Gastroesophageal sphincter (tissue), 4 donors: ENCODE measurements at places on chromosomes 4 and X.

DNA sequence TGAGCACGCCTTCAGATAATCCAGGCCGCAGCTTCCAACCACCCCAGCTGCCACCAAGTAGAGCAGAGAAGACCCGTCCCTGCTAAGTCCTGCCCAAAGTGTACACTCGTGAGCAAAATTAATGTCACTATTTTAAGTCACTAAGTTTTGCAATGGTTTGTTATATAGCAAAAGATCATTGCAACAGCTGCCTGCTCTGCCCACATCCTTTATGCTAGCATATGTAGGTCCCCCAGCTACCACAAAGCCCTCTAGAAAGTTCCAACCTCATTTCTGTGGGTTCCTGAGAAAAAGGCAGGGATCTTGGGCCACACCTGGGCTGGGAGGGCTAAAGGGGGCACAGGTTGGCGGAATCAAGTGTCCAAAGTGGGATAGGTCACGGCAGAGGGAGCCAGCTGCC, 346.9 kb downstream of the BCOR start:
- ATAC-seq = no peak

DNA sequence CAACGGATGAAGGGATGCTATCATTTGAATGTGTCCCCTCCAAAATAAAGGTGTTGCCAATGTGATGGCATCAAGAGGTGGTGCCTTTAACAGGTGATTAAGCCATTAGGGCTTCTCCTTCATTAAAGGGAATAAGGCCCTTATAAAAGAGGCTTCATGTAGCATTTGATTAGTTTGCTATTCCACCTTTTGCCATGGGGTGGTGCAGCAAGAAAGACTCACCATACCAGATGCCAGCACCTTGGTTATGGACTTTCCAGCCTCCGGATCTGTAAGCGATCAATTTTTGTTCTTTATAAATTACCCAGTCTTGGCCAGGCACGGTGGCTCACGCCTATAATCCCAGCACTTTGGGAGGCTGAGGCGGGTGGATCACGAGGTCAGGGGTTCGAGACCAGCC, 7.9 kb upstream of the SLC25A43 start:
- no peak for ATAC-seq

DNA sequence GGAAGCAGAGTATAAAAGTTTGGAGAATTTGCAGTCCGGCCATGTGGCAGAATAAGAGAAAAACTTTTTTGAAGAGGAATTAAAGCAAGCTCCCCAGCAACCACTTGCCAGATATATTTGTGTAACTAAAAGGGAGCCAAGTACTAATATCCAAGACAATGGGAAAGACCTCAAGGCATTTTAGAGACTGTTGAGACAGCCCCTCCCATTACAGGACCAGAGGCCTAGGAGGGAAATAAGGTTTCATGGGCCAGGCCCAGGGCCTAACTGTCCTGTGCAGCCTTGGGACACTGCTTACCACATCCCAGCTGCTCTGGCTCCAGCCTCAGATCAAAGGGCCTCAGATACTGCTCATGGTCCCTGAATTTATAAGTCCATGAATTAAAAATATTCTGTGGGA, 659.4 kb downstream of the PCDH19 start:
- no peak for ATAC-seq

DNA sequence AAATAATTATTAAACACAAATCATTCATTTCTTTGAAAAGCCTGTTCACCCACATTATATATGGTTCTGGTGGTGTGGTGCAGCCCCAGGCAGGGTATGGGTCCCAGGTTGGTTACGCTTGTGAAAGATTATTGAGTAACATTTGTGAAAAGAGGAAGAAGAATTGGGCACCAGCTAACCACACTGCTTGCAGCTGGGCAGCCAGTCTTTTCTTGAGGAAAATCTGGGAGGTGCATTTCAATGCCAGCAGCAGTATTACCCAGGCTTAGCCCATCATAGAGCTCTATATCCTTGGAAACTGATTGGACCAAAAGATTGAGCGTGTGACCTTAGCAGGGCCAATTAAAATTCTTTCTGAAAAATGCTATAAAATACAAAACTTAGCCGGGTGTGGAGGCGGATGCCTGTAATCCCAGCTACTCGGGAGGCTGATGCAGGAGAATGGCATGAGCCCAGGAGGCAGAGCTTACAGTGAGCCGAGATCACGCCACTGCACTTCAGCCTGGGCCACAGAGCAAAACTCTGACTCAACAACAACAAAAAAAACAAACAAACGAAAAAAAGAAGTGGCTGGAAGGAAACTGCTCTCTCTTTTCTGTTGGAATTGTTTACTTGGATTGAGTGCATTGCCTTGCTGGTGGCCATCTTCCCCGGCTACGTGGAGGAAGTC, 9.7 kb upstream of the PLAC8 start:
- ATAC-seq = peak; percentile 60

DNA sequence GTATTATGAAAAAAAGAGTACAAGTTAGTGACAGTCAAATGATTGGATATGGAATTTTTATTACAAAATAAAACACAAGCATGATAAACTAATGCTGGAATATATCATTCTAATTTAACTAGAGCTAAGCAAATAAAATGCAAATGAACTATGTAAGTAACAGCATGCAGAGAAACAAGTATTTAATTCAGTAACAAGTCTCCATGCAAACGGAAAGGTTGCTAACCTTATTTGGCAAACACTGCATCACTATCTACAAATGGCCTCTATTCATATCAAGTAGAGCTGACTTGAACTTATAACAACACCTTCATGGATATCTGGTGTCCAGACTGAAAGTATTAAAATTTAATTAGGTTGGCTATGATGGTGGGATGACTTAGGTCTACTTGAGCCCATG, 15.4 kb downstream of the PPM1K start:
- no peak for ATAC-seq

- no peak for ATAC-seq
Measured at GRCh38 chr4:108247387-108248049, 78.8 kb upstream of the LEF1 start.

DNA sequence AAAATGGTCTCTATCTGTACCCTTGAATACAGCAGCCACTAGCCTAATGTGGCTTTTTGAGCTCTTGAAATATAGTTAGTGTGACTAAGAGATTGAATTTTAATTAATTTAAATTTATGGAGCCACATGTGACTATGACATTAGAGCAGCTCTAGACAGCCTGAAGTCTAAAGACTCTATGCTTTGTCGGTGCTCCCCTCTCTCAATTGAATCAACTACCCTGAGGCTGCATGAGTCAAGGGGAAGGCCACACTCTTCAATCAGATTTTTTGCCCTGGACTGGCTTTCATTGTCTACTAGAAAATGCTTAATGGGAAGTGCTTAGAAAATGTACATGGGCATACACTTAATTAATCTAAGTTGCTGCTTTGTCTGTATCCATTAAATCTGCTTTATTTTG, 11.7 kb downstream of the TLR7 start:
- ATAC-seq = no peak

DNA sequence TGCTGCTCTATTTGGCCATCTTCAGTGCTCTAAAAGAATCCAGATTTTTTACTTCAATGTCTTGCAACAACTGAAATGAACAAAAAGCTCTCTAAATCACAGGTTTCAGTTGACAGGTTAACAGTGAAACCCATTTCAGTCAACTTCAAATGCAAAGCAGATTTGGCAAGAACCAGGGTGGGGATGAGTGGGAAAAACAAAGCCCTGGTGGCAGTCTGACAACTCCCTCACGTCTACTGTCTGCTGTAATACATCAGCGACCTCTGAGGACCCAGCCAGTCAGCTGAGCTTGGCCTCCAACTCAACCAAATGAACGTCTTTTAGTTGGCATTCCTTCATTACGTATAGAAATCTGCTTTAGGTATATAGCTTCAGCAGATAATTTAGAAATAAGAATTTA, 95.8 kb downstream of the COL25A1 start:
- no peak for ATAC-seq

GRCh38 chr4:100533741-100534140, 15.9 kb upstream of the EMCN start:
- ATAC-seq = no peak

GRCh38 chrX:33721927-33722326, 410.2 kb downstream of the FAM47A start:
- ATAC-seq = no peak

DNA sequence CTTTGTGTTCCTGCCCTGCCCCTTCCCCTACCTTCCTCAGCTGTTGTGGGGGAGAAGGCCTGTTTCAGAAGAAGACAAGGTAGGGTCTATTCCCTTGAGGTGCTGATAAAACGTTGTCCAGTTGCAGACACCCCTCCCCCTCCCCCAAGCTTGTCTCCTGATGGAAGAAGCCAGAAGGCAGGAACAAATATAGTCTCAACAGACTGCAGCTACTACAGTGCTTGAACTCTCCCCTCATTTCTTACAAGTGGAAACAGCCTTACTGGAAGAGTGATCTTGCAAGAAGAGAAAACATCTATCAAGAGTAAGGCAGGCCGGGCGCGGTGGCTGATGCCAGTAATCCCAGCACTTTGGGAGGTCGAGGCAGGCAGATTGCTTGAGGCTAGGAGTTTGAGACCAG, 11.0 kb upstream of the MAP7D3 start:
- ATAC-seq = no peak
